ENCODE measurements at places on chromosomes 7 and 10.
A peak's percentile ranks its signal among the peaks of the same experiment; 100 is the strongest.

- no peak for DNase-seq
Measured at GRCh38 chr7:120370954-120371353, 98.0 kb downstream of the KCND2 start.

- no peak for DNase-seq
Measured at GRCh38 chr10:71241114-71241829, 28.9 kb downstream of the UNC5B start.

- peak; percentile 91 for DNase-seq
Measured at GRCh38 chr7:41955893-41956675, 253.2 kb upstream of the INHBA start.

DNA sequence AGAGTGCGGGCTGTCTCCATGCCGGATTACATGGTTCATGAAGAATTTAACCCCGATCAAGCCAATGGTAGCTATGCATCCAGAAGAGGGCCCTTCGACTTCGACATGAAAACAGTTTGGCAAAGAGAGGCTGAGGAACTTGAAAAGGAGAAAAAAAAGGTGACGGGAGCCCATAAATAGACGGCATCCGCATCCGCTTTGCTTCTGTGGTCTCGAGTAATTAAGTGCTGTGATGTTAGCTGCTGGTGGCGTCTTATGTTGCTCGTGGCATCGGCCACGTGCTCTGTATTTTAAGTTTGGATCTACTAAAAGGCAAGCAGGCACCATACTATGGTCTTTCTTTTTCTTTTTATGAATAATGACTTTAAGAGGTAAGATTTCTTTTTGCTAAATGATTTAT lies 11.1 kb downstream of the C7orf57 start:
- no peak for DNase-seq

DNA sequence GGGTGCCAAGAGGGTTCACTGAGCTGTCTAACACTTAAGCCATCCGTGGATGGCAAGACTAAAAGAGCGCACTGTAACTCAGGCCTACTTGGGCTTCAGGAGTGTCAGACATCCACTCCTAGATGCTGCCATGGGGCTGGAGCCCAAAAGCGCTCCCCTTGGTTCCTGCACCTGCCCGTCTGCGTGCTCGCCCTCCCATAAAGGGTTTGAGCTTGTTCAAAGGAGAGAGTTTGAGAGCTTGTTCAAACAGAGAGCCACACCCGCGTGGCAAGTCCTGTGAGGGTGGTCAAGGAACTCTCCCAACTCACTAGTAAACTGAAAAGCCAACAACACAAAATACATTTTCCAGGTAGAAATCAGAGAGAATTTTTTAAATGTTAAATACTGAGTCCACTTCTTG lies 256.7 kb downstream of the SEMA3A start:
- DNase-seq: no peak

DNA sequence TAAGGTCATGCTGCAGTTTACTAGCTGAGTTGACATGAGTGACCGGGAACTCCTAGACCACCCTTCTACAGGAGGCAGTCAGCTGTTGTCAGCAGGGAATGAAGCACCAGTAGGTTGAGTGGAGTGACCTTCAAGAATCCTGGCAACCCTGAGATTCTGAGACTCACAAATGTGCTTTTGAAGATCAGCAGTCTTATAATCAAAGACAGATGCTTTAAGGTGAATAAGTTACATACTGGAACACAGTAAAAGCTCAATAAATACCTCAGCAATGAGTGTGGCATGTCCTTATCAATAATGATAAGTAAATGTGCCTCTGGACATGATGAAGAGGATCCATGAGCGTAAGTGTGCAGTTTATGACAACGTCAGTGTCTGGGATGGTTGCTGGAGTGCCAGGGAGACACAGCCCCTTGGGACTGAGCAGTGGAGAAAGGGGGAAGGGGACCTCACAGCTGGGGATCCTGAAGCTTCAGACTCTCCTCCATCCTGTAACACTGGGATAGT lies 11.9 kb upstream of the OR6V1 start:
- DNase-seq: no peak

- no peak for DNase-seq
Measured at GRCh38 chr10:16184906-16185305, 251.9 kb upstream of the PTER start.

DNA sequence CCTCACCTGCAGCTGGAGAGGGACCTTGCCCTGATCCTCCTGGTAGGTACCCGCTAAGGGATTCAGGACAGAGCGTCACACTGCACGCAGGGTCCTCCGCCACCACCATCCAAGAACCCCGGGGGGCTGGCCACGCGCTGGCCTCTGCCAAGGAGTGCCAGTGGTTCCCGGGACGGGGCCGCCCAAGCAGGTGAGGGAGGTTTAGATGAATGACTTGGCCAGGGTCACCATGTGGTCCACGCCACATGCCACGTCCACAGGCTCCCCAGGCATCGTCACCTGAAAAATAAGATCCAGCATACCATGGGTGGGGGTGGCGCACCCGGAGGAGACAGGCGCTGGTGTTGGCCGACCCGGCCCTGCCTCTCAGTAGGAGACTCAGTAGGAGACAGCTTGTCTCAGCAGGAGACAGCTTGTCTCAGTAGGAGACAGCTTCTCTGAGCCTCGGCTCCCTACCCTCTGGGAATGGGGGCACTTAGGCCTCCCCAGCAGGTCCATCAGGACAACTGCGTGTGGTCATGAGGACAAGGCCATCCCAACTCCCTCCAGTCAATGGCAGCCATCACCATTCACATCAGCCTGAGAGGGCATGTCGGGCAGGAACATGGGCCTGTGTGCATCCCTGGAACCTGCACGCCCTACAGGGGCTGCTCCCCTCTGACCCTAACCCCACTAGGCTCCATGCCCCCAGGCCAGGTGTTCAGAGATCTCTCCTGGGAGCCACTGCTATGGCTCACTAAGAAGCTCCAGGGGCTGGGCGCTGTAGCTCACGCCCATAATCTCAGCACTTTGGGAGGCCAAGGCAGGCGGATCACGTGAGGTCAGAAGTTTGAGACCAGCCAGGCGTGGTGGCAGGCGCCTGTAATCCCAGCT lies 30.5 kb downstream of the RCC1L start:
- no peak for DNase-seq

DNA sequence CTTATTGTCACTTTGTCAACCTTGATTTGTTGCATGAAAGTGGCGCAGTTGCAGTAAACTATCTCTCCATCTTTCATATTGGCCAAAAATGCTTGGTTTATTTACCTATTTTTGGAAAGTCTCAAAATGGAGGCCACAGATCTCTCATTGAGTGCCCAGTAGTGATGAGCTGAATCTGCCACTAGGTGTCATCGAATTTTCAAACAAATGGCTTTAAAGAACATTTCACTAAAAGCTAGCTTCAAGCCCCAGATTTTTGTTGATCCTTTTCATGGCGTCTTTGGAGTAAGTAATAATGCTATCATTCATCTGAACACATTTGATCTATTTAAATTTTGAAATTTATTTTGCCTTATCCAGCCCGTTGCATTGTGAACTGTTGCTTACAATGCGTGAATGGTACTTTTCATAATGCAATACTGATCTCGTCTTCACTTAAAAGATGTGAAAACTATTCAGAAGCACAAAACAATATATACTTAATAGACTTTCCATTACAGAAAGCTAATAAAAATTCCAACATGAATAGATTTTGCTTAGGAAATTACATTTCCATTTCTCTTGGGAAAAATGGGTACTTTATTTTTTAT lies 236.2 kb downstream of the DNAJB9 start:
- no peak for DNase-seq

GRCh38 chr10:133364645-133365431 lies 7.0 kb upstream of the FUOM start:
- no peak for DNase-seq

- no peak for DNase-seq
Measured at GRCh38 chr10:75544386-75544785, 113.0 kb downstream of the LRMDA start.

DNA sequence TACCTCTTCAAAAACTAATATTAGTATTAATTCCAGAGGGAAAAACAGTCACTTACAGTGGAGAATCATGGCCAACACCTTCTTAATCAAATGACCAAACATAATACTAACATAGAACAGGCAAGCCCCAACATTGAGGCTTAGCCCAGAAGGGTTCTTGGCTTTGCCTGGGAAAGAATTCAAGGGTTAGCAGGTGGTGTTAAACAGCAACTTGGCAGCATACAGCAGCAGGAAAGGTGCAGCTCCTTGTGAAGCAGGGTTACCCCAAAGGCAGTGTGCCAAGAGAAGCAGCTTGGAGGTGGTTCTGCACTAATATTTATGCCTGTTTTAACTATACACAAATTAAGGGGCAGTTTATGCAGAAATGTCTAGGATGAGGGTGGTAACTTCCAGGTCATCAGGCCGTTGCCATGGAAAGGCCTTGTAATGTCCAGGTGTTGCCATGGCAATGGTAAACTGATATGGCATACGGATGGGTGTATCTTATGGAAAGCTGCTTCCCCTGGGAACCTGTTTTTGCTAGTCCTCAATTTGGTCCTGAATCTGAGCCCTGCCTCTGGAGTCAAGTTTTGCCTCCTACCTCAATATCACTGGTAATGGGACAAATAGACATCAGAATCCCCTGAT lies 27.2 kb upstream of the BEND7 start:
- DNase-seq: no peak

DNA sequence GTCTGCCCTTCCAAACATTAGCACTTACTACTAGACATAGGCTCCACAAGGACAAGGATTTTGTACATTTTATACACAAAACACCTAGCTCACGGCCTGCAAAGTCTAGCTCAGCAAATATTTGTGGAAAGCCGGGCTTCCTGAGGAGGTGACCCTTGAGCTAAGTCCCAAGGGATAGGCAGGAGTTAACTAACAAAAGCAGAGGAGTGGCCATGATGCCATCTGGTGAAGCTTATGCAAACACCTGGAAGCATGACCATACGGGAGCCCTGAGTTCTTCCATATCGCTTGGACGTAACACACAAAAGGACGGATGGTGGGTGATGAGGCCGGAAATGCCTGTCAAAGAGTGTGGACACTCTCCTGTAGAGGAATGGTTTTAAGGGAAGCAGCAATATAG lies 25.9 kb upstream of the YAE1 start:
- no peak for DNase-seq

GRCh38 chr10:12225444-12225843 lies 29.5 kb downstream of the CDC123 start:
- no peak for DNase-seq

GRCh38 chr10:111879969-111880368 lies 303.6 kb downstream of the GPAM start:
- DNase-seq: no peak

Data from upper lobe of right lung (tissue), 1 donor.